Stimulated activated CD4-positive, alpha-beta T cell treated with anti-CD3 and anti-CD28 coated beads, Interleukin-12 subunit alpha, Interleukin-12 subunit beta, amount 100 ng/mL, for 48 hours (primary cell): ENCODE measurements at places on chromosomes 7 and 10.

GRCh38 chr7:68321776-68322496 lies 1276.3 kb upstream of the AUTS2 start:
- DNase-seq = no peak

- DNase-seq = peak; percentile 35
Measured at GRCh38 chr10:43299579-43299978, 32.7 kb upstream of the RASGEF1A start.

DNA sequence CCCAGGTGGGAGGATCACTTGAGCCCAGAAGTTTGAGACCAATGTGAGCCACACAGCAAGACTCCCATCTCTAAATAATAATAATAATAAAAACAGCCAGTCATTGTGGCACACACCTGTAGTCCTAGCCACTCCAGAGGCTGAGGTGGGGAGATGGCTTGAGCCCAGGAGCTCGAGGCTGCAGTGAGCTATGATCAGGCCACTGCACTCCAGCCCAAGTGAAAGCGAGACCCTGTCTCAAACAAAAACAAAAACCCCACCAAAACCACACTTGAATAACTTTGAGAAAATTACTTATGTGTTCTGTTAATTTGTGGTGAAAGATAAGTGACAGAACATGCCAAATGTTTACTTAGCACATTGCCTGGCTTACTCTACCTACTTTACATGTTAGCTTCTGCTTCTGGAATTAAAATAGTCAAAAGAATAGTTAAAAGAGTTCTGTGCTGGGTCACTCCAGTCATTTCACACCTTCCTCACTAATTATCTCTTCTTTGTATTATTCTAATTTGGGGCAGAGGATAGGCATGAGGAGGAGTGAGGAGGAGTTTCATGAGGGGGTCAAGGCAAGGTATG lies 9.8 kb downstream of the TMEM60 start:
- DNase-seq = no peak

DNA sequence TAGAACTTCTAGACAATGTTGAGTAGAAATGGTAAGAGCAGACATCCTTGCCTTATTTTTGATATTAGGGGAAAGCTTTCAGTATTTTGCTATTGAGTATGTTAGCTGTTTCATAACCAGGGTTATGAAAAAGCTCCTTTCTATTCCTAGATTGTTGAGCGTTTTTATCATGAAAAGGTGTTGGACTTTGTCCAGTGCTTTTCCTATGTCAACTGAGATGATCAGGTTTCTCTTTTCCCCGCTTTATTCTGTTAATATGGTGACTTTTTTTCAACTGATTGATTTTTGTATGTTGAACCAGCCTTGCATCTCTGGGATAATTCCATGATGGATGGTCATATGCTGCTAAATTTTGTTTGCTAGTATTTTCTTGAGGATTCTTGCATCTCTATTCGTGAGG lies 58.5 kb downstream of the LCOR start:
- no peak for DNase-seq
